ENCODE measurements at places on chromosomes 4 and X. TPM values are rescaled to one million over a fixed set of nuclear protein-coding genes. Genes with fewer than 3 reads are reported as not detected.

The MAGED2 gene
- total RNA-seq: 77.7 TPM

The PLP1 gene
- not detected for total RNA-seq

The HPGDS gene
- not detected for total RNA-seq

DNA sequence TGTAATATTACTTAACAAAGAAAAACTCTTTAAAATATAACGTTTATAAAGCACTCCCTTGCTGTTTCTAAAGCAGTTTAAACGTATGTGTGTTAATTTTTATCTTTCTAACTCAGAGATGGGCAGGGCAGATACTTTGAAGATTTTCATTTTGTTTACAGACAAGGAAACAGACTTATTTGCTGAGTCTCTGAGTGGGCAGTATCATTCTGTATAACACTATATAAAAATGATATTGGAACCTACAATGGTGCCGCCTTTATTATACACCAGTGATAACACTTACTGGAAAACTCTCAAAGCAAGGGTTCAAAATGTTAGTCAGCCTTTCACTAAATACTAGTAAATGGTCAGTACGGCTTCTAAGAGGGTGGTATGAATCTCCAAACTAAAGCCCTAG, 193.4 kb downstream of the NR3C2 start:
- H3K4me3 ChIP-seq: no peak overlapping the region
- H3K36me3 ChIP-seq: no peaks in the 10 kb centered on the region
- no peak overlapping the region for H3K27ac ChIP-seq
- DNase-seq: no peak
- no peaks in the 10 kb centered on the region for H3K4me1 ChIP-seq
- no peaks in the 10 kb centered on the region for H3K27me3 ChIP-seq

GRCh38 chr4:55358668-55359067, 12.6 kb downstream of the SRD5A3 start:
- H3K36me3 ChIP-seq: no peaks in the 10 kb centered on the region
- no peak overlapping the region for H3K4me3 ChIP-seq
- peaks cover 5% of the 10 kb centered on the region for H3K4me1 ChIP-seq
- no peaks in the 10 kb centered on the region for H3K27me3 ChIP-seq

GRCh38 chr4:156941940-156942548, 29.6 kb downstream of the PDGFC start:
- no peaks in the 10 kb centered on the region for H3K36me3 ChIP-seq
- DNase-seq: no peak
- no peak overlapping the region for H3K4me3 ChIP-seq
- H3K27ac ChIP-seq: no peak overlapping the region

Data from B cell (primary cell).